ENCODE measurements at places on chromosomes 11 and 22.

- DNase-seq, result no peak
Measured at GRCh38 chr11:71505781-71506180, 21.3 kb upstream of the KRTAP5-7 start.

DNA sequence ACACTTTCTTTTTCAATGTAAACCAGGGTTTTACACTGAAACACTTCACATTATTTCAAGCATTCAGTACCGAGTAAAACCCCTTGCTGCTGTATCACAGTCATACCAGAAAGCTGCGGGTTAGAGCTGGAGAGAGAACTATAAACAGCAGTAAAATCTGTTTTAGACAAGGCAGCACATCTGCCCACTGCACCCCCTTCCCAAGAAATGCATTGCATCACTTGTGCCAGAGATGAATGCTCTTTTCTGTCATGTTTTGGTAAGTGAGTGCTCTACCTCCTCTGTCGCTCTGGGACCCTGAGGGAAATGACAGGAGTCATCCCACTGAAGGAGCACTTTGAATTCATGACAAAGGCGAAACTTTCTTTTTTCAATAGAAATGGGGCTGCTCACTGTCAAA, 107.2 kb downstream of the MAML2 start:
- no peak for DNase-seq

- no peak for DNase-seq
Measured at GRCh38 chr22:23117891-23118646, 23.7 kb downstream of the RSPH14 start.

DNA sequence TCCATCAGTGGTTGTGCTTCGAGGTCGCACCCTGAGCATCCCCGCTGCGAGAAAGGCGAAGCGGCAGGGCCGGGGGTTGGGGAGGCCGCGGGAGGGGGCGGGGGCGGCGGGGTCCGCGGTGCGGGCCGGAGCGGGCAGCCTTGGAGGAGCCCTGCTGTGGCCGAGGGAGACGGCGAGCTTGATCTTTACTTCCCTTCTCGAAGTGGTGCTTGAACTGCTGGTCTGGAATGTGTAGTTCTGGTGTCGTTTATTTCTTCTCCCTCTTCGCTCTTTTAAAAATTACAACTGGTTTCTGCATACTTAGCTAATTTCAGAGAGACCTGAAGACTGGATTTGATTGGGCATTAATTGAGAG, 1.1 kb downstream of the APLP2 start:
- DNase-seq, result no peak

DNA sequence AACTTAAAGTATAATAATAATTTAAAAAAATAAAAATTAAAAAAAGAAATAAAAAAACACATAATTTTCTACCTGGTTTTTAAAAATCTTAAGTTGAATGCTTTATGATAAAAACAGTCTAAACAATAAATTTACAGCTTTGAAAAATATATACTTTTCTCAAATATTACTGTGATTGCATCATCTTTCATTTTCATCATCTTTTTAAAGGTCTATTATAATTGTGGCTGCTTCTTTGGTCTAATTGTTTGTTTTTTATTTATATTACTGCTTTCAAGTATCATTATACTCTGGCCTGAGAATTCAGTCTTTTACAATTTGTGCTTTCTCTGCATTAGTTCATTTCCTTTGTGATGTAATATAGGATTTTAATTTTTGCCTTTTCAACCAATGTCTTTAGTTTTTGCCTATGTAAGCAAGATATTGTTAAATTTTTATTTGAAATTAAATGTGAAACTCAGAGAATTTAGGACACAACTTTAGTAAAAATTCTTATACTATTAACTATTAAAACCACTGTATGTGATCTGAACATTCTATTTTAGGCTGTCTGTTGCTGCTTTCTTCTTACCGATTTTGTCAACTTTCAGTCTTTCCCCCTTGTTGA, 7.3 kb downstream of the CYP2R1 start:
- no peak for DNase-seq

DNA sequence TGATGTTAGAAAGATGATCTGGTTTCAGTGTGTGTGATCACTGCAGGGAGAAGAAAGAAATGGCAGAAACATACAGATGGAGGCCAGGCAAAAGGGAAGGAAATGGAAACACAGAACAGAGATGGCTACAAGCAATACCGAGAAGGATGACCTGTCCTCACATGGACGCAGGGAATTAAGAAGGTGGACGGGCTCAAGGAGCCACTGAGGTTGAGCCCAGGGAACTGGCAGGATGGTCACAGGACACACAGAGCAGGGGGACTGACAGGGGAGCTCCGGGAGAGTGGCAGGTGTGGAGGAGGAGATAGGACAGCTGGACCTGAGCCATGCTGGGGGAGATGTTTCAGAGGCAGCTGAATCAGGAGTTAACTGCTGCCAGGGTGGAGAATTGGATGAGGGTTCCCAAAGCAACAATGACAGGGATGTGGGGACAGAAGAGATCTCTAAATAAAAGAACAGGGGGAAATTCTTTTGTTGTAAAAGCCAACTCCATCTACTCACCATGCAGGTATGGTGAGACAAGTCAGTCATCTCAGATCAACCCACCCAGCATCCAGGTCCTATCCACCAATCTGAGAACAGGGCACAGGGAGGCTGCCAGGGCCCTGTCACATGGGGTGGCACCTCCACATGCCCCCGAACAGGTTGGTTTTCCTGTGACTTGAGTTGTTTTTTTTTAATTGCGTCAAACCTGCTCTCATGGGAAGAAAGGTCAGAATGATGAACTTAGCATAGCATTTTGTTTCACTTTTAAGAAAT, 26.3 kb downstream of the KLHL22 start:
- no peak for DNase-seq

- no peak for DNase-seq
Measured at GRCh38 chr22:43736651-43737050, 75.5 kb downstream of the EFCAB6 start.
